ENCODE measurements at places on chromosomes 7 and 10.

DNA sequence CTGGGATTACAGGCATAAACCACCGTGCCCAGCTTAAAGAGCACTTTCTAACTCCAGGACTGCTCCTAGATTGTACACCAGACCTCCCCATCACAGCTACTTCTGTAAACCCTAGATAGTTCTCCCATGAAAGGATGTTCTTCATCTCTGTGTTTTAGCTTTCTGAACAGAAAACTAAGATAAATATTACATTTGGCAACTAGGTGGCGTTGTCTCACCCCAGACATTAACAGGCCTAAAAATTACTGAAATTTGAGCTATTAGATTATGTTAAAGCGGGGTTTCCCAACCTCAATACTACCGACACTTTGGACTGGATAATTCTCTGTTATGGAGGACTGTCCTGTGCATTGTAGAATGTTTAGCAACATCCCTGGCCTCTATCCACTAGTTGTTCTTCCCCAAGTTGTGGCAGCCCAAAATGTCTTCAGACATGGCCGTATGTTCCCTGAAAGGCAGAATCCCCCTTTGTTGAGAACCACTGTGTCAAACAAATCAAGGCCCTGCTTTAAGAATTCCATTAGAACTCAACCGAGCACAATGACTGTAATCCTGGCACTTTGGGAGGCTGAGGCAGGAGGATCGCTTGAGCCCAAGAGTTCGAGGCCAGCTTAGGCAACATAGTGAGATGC lies 19.1 kb downstream of the ATOH7 start:
- DNase-seq, result no peak

DNA sequence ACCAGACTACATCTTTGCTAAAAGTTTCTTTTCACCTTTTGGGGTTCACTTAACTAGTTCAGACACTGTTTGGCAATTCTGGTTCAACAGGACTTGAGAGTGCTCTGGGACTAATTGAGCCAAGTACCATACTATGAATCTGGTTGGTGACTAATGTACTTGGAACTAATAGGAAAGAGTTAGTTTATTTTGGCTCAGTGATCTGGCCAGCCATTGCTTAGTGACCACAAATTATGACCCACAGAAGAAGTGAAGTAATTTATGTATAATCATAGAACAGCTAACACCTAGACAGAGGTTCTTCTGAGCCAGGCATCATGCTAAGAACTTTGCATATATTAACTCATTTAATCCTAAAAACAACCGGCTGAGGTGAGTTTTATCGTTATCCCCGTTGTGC lies 126.5 kb upstream of the JCAD start:
- no peak for DNase-seq

- no peak for DNase-seq
Measured at GRCh38 chr10:101903827-101904550, 60.4 kb upstream of the KCNIP2 start.

GRCh38 chr7:116731445-116732335 lies 59.7 kb downstream of the MET start:
- no peak for DNase-seq

DNA sequence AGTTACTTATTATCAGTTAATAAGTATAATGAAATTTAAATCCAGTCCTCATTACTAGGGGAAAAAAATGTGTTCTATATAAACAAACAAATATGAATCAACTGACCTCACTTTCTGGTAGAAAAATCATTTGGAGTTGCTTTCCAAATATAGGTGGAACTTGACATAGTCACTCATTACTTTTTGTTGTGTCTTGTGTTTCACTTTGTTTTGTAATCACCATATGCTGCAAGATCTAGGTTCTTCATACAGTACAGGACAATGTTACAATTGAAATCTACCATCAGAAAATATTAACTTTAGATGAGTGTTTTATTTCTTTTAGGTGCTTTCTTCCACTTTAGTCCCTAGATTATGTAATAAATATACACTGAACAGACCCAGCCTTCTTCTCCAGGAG lies 16.9 kb downstream of the TFEC start:
- no peak for DNase-seq

- DNase-seq, result no peak
Measured at GRCh38 chr10:124174673-124175645, 81.6 kb upstream of the CHST15 start.

- no peak for DNase-seq
Measured at GRCh38 chr7:111853201-111853990, 291.1 kb upstream of the IMMP2L start.

DNA sequence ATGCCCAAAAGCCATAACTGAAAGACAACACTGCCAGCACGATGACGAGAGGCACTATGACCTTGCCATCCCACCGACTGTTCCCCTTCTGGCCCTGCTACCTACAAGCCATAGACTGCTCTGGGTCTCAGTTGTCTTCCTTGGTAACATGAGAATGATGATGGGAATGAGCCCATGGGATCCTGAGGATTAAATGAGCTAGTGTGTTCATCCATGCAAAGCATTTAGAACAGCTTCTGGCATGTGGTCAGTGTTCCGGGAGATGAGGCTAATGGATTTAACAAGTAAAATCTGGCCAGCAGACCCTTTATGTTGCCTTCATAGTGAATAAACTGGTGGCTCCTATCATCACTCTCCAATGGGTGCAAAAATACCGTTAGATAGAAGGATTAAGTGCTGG lies 62.4 kb upstream of the WDR11 start:
- no peak for DNase-seq

- no peak for DNase-seq
Measured at GRCh38 chr7:105163718-105164117, 149.7 kb downstream of the KMT2E start.

DNA sequence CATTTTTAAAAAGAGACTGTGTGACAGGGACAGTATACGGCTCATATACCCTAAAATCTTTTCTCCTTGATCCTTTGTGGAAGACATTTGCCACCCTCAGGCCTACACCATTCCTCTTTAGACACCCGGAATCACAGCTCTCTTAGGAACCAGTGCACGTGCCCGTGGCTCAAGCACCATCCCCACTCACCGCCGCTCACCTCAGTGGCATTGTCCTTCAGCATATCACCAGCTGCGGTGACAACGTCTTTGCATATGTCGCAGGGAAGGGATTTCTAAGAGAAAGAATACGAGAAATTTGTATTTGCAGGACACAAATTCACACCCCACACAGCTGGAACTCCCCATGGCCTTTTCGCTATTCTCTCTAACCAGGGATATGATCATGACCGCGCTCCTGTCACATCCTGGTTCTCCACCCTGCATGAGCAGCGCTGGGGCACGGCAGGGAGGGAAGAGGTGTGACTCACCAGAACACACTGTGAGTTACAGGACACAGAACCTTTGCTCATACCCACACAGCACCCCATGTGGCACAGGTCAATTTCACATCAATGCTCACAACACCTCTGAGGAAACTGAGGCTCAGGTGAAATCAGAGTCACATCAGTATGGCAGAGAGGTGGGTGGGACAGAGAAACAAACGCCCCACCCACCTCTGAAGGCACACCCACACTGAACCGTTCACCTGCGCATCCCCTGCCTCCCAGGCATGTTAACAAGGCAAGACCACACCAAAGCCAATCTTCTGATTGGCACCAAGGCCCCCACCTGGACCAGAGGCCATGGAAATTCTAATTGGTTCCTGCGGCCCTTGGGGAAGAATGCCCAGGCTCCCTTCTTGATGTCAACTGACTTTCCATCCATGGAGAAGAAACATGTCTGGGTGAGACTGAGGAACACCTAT lies 19.2 kb downstream of the PSAP start:
- DNase-seq, result no peak

DNA sequence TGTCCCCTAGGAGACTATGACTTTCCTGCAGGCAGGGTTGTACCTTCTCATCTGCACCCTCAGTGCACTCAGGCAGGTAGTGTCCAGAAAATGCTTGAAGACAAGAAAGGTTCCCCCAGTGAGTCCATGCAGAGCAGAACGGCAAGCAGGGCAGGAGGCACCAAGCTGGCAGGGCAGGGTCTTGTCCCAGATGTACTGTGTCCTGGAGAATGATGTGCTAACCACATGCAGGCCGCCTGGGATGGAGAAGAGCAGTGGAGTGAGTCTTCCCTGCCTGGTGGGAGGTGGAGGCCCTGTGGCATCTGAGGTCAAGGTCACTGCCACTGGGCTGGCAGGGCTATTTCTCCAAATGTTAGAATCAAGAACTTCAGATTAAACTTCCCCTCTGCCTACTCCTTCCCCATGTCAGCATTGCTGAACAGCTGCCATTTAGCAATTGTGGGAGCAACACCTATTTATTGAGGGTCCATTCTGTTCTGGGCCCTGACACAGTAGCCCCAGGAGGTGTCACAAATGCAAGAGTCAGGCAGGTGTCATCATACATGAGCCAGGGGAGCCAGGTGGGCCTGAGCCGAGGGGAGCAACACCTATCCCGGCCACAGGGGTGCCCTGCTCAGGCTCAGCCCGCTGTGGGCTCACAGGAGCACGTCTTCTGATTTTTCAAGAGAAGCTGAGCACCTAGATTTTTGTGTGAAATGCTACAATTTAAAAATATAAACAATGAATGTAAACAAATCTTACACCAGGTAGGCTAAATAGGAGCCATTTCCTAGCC lies 34.1 kb downstream of the PTPRE start:
- no peak for DNase-seq

GRCh38 chr7:3494947-3495346 lies 193.9 kb downstream of the SDK1 start:
- no peak for DNase-seq

GRCh38 chr7:158343936-158344455 lies 243.6 kb downstream of the PTPRN2 start:
- DNase-seq, result no peak

- no peak for DNase-seq
Measured at GRCh38 chr7:2908103-2908683, 64.1 kb upstream of the GNA12 start.

- no peak for DNase-seq
Measured at GRCh38 chr7:101666293-101666692, 37.2 kb upstream of the MYL10 start.

- DNase-seq, result no peak
Measured at GRCh38 chr7:15303357-15303756, 258.5 kb downstream of the AGMO start.

DNA sequence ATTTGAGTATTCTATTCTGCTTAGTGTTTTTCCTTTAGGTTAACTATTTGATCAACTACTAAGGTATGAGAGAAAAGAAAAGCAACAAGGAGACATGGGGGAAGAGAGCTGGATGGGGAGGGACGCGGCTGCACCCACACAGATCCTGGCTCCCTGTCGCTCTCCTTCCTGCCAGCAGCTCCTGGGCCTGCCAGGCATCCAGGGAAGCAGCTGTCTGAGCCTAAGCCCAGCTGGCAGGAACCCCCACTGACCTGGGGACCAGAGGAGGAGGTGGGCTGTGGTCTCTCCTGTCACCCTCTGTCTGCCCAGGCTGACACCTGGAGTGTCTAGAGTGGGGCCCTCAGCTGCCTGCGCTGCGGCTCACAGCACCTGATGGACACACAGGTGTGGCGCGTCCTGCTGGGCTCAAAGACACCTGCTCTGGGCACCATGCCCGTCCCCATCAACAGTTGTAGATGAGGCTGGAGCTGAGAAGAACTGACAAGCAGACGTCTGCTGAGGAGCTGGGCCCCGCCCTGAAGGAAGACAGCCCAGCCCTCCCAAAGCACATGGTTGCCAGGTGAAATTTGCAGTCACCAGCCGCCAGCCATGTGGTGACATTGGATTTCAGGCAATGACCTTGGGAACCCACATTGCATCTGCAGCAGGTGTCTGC lies 207.9 kb downstream of the PLXNA4 start:
- DNase-seq, result no peak

GRCh38 chr7:28872226-28872625 lies 85.9 kb downstream of the TRIL start:
- DNase-seq, result no peak

- DNase-seq, result no peak
Measured at GRCh38 chr7:135184254-135184841, 13.8 kb upstream of the CYREN start.

DNA sequence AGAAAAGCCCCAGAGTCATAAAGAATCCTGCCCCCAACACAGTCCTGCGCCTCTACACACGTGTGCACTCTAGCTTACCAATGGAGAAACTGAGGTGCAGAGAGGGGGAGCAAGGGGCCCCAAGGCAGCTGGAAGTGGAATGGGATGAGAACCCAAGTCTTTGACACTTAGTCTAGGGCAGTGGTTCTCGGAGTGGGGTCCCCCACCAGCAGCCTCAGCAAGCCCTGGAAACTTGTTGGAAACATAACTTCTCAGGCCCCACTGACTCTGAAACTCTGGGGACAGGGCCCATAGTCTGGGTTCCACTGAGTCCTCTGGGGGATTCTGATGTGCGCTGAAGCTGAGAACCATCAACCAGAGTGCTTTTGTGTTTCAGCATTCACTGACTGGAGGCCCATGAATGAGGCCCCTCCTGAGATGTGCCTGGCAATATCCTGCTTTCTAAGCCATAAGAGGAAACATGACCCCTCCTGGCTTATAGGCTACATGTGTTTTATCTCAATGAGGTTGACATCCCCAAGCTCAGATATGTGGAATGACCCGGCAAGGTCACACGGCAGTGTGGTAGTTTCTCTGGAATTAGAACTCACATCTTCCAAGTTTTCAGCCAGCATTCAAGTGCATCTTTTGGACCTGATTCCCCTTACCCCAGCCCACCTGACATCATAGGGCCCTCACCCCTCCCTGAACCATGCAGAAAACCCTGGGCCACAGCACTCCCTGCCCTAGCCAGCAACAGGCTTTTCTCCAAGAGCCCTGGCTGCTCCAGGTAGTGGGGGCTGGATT lies 147.3 kb upstream of the PCBD1 start:
- DNase-seq, result no peak

GRCh38 chr10:56537984-56538383 lies 176.9 kb upstream of the ZWINT start:
- no peak for DNase-seq

- no peak for DNase-seq
Measured at GRCh38 chr7:92729172-92729571, 107.2 kb downstream of the CDK6 start.

- no peak for DNase-seq
Measured at GRCh38 chr7:96319439-96319838, 2.5 kb downstream of the SLC25A13 start.

GRCh38 chr7:152910545-152911225 lies 151.1 kb downstream of the ACTR3B start:
- DNase-seq, result no peak

DNA sequence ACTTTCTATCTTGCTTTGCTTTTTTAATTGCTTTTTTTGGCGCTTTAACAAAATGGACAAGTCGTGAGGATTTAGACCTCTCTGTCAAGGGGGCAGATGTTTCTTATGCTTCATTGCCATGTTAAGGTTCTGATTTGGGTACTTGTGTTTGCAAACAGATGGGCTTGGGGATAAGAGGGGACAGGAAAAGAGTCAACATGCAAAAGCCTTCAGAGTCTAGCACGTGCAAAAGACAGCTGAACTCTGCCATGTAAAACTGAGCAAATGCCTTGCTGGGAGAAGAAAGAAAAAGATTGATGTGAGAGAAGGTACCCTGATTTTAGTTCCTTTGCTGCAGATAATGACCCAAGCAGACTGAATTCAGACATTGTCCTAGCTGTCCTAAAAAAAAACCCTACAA lies 173.1 kb downstream of the KIAA1217 start:
- DNase-seq, result no peak

DNA sequence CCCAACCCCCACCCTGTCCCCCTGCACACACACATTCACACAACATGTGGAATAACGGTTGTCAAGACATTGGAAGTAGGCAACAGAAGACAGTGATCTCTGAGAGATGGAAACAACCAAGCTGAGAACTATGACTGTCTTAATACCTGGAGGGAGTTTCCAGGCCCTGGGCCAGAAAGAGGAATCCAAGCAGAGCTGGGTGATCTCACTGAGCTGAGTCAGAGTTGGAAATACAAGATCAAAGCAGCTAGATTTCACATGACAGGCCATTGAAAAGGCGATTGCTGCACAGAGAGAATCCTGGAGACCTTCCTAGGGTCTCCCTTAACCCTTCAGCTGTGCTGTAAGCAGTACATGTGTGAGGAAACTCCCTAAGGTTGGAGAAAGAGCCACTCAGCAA lies 165.8 kb upstream of the PRSS1 start:
- no peak for DNase-seq

Measured in stimulated activated CD8-positive, alpha-beta memory T cell treated with anti-CD3 and anti-CD28 coated beads, Interleukin-7, amount 100 ng/mL, for 1 hour (primary cell).